ENCODE measurements at places on chromosomes 12 and 14. TPM values are rescaled to one million over a fixed set of nuclear protein-coding genes. Genes with fewer than 3 reads are reported as not detected.

Gene ALG10
- total RNA-seq = 5.7 TPM

Gene ADAM21
- not detected for total RNA-seq

Gene SAMD4A
- 8.0 TPM for total RNA-seq

Gene CACNA1C
- total RNA-seq = not detected

Gene NPC2
- 208 TPM for total RNA-seq

Gene KIF26A
- total RNA-seq = 3.1 TPM

Gene SERPINA5
- total RNA-seq = not detected

Data from A549 treated with DMSO at 1 μM for 4 hours (cell line).